Keratinocyte (primary cell): ENCODE measurements at places on chromosomes 11 and 22.

DNA sequence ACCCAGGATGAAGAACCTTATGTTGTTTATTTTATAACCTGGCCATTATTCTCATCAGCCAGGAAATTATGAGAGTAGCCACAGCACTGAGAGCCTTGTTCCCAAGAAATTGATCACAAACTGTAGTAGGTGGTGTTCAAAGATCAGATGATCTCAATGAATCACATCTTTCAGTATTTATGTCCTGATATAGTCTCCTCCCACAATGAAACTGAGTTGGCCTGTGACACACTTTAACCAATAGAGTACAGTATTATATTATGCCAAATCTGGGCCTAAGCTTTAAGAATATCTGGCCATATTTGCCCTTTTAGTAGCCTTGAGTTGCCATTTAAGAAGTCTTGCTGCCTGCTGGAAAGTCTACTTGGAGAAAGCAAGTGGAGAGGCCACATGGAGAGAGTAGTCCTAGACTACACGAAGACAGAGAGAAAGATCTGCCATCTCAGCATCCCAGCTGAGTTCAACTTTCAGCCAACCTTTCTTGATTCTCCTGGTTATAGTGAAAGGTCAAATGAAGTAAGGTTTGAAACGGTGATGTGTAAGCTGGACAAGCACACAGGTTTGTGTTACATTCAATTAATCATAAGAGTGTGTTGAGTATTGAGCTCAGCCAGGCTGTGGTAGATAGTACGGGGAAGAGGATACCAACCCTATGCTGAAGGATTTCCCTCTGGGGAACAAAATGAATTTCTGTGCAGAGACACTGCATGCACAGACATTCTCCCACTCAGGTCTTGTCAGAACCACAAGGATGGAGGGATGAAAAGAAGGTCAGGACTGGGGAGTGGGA is 561.8 kb downstream of the SOX6 start:
- no peak for DNase-seq

DNA sequence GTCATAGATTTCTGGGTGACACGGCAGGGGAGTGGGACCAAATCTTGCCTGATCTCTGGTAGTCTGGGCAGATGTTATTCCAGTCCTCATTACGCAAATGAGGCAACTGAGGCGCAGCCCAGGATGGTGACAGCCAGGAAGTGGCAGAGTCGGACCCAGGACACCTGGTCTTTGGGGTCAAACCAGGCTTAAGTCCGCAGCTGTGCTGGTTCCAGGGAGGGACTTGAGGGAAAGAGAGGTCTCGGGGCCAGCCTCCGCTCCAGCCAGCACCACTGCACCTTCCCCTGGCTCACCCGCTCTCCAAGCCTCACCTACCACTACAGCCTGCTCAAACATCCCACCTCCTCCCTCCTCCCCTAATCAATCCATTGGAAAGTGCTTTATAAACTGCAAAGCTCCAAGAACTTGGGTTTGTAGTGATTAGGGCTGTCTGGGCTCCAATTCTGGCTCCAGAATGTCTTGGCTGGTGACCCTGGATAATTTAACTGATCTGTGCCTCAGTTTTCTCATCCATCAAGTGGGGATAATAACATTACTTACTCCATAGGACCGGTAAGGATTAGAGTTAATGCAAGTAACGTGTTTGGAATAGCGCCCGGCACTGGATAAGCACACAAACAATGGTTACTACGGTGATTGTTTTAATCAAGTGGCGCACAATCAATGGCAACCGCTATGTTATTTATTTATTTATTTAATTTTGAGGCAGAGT is 526 bp upstream of the PNPLA5 start:
- DNase-seq: no peak

DNA sequence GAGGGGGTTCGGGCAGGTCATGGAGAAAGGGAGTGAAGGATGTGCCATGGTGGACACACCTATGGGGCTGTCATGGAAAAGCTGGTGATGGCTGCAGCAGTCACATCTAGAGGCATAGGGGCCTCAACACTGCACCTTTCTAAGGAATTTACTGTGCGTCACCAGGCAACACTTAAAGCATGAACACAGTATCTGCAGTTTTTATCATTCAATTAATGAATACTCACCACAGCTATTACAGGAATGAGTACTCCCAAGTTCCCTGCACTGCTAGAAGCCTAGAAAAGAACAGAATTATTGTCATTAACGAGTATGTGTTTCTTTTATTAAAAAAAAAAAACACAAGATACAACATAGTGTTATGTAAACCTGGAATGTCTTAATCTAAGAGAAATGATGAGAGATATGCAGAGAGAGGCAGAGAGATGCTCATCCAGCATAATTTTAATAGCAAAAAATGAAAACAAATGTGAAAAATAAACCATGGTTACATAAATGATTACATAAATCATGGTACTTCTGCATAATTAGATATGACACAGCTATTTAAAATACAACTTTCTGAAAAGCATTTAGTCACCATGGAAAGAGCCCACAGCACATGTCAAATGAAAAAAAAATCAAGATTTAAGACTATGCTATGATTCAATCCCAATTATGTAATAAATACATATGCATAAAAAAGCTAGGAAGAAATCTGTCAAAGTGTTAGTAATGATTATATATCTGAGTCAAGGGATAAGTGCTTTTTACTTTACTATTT is 19.2 kb downstream of the SERPIND1 start:
- no peak for DNase-seq

DNA sequence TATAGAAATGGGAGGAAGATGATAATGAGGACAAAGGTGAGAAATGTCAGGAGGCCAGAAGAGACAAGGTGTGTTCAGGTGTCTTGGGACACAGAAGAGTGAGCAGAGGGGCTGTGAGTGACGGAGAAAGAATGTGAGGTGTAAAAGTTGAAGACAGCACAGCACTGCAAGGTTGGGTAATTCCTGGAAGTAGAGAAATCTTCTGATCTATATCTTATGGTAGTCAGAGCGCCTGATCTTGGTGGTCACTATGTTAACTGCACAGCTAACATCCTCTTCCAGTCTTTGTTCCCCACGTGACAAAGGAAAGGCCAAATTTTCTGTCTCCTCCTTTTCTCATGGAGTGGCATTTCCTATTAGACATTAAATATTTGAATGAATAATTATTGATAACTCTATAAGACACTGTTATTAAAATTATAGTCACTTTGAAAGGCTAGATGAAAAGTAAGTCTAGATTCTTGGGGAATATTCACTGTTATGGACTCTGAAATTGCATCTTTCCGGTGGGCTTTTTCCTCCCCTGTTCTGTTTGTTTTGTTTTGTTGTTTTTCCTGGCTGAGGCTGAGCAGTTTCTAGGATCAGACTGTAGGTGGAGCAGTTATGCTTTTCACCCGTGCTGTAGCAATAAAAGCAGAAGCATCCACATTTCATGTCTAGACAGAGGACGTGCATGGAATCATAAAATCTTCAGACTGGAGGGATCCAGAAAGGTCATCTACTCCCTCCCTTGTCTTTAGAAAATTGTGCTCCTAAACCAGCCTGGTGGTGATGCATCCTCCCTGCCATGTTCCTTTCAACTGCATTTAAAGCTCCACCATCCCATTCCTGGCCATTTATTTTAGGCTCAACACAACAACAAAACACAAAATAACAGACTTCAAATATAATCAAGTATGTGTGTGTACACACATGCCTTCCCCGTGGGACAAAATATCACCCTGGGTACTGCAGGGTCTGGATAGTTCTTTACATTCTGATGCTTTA is 26.6 kb downstream of the SC5D start:
- no peak for DNase-seq

DNA sequence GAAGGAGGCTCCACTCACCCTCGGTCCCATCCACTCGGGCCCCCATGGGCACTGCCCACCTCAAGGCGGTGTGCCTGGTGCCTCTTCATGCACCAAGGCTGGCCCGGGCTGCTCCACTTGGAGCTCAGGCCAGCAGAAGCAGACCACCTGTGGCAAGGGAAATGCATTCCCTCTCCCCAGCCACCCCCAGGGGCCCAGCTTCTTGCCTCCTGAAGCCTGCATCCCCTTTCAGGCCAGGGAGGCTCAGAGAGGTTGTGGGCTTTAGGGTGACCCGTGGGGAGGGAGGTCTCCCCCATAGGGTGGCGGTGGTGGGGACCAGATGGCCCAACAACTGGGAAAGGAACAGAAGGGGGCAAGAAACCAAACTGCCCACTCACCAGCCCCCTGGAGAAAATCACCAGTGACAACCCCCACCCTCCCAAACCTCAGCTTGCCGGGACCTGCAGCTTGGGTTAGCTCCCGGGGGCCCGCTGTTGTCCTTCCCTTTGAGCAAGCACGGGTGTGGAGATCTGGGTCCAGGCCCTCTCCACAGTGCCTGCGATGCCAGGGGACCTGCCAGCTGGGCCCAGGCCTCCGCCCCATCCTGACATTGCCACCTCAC is 8.4 kb downstream of the CBX6 start:
- DNase-seq: no peak

- DNase-seq: no peak
Observed at GRCh38 chr11:43985386-43985752, 42.9 kb downstream of the C11orf96 start.

DNA sequence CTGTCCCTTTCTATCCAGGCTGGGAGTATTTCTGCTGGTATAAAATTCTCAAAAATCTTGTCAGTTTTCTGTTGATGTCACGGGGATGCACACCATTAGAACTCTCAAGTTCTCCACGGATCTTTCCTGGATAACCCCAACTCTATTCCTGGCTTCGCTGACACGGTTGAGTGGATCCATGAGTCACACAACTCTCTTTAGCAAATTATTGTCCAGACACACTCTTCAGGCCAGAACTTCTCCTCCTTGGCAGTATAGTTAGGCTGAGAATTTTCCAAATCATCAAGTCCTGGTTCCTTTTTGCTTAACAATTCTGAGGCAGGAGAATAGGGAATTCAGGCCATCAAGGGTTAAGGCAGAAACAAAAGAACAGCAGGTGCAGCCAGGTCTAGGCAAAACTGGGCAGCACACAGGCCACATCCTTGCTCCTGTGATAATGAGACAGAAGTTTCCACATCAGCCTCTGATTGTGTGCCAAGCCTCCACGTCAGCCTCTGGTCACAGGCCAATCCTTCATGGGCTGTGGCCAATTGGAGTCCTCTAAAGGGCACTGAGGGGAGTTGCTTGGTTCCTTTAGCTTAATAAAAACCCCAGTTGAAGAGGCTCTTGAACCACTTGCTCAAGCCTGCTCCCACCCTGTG is 5.7 kb upstream of the ACAT1 start:
- no peak for DNase-seq

- DNase-seq: no peak
Observed at GRCh38 chr22:31160328-31160978, 471 bp downstream of the RNF185 start.

DNA sequence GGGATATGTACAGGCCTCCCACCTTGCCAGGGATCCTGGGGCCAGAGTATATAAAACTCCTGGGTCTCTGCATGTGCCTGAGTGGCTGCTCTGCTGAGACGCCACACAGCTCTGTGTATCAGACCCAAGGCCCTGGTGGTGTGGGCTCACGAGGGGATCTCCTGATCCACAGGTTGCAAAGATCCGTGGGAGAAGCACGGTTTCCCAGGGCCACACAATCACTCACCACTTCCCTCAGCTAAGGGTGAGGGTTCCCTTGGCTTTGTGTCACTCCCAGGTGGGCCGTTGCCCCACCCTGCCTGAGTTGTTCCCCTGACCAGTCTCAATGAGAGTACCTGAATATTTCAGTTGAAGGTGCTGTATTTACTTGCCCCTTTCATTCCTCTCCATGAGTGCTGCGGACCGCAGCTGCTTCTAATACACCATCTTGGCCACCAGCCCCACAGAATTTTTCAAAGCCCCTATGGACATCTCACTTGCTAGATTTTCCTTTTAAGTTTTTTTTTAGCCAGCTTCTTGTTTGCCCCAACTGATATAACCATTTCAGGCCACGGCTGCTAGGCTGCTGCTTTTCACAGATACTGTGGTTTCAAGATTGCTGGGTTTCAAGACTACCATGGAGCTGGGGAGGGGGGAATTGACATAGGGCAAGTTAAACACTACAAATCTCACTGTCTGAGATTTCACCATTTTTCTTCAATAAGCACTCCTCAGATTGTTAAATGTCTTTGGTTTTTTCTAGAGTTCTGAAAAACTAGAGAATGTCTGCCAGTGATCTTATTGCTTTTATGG is 13.7 kb upstream of the DEPDC7 start:
- no peak for DNase-seq

GRCh38 chr11:118238929-118239328 is 13.2 kb downstream of the MPZL3 start:
- no peak for DNase-seq

DNA sequence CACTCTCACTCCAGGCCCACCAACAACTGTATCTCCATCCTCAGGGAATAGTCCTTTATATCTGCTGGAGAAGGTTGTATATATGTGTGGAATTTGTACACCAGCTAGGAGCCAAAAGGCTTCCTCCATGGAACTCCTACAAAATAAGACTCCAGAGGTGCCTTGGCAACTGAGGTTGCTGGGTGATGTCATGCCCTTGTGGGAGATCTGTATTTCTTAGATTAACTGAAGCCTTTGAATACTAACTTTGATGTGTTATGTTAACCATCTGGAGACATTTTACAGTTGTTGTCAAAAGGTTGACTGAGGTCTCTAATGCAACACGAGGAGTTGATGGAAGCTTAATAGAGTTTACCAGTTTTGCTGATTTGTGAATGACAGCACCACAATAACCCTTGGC is 139.5 kb upstream of the TTC12 start:
- no peak for DNase-seq

DNA sequence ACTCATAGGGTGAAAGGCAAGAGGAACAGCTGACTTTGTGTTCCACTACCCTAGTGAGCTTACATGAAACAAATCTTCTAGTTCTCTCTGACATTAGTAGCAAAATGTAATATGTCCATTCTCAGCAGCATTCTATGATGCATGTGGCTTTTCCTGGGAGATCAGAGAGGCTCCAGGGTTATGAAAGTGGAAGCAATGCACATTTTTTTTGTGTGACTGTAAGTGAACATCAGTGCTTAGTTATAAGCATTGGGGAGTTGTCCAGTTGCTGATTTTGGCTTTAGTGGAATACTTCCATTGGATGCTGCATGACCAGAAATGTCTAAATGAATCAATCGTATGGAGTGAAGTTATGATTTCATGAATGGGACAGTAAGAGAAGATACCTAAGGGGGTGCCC is 255.9 kb downstream of the FAT3 start:
- no peak for DNase-seq

DNA sequence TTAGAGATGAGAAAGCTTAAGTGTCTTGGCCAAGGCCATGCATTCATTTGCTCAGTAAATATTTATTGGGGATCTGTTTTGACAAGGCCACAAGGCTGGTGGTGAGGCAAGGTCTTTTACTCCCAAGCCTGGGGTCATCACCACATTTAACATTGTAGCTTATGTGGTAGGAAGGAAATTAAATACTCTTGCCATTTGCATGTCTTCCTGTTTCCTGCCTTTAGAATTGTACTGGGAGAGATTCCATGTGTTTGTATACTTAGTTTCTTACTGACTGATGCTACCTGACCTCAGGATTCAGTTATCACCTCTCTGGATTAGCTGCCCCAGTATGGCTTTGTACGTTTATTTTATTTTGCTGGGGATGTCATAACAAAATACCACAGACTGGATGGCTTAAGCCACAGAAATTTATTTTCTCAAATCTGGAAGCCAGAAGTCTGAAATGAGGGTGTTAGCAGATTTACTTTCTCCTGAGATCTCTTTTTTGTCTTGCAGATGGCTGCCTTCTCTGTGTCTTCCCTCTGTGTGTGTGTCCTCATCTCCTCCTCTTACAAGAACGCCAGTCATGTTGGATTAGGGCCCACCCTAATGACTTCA is 44.8 kb downstream of the SPECC1L start:
- no peak for DNase-seq
